ENCODE measurements at places on chromosomes 1 and 21. TPM values are rescaled to one million over a fixed set of nuclear protein-coding genes. Genes with fewer than 3 reads are reported as not detected.

IRF6 gene
- total RNA-seq: 0.10 TPM

CDC20 gene
- 193 TPM for total RNA-seq

VHLL gene
- total RNA-seq: not detected

OR2L8 gene
- not detected for total RNA-seq

HCRTR1 gene
- total RNA-seq: not detected

ACTN2 gene
- total RNA-seq: 0.02 TPM

NEGR1 gene
- not detected for total RNA-seq

SIPA1L2 gene
- 7.5 TPM for total RNA-seq

ENAH gene
- 95.8 TPM for total RNA-seq

REG4 gene
- total RNA-seq: not detected

LIPI gene
- not detected for total RNA-seq

DENND2C gene
- 0.39 TPM for total RNA-seq

TIE1 gene
- total RNA-seq: not detected

KRTAP21-2 gene
- total RNA-seq: not detected

INSRR gene
- not detected for total RNA-seq

CHRM3 gene
- 0.06 TPM for total RNA-seq

FAM151A gene
- total RNA-seq: not detected

DNAJC28 gene
- 0.33 TPM for total RNA-seq

HMCN1 gene
- 0.27 TPM for total RNA-seq

CAMK1G gene
- total RNA-seq: 0.09 TPM

PARS2 gene
- total RNA-seq: 3.8 TPM

TNFRSF14 gene
- 0.25 TPM for total RNA-seq

SH2D5 gene
- 16.8 TPM for total RNA-seq

PRAMEF11 gene
- total RNA-seq: not detected

DCST2 gene
- 0.50 TPM for total RNA-seq

PTPN22 gene
- not detected for total RNA-seq

PGLYRP4 gene
- not detected for total RNA-seq

NPHP4 gene
- total RNA-seq: 5.2 TPM

SUSD4 gene
- total RNA-seq: 0.34 TPM

MTARC1 gene
- 11.3 TPM for total RNA-seq
